Substantia nigra (tissue), 51 donors: ENCODE measurements at places on chromosomes 6 and 20.

- no peak for DNase-seq
Observed at GRCh38 chr6:143064271-143064670, 3.6 kb downstream of the AIG1 start.

- no peak for DNase-seq
Observed at GRCh38 chr6:88709819-88710246, 253.6 kb downstream of the RNGTT start.

- no peak for DNase-seq
Observed at GRCh38 chr20:2578475-2579192, 42.3 kb downstream of the TMC2 start.

DNA sequence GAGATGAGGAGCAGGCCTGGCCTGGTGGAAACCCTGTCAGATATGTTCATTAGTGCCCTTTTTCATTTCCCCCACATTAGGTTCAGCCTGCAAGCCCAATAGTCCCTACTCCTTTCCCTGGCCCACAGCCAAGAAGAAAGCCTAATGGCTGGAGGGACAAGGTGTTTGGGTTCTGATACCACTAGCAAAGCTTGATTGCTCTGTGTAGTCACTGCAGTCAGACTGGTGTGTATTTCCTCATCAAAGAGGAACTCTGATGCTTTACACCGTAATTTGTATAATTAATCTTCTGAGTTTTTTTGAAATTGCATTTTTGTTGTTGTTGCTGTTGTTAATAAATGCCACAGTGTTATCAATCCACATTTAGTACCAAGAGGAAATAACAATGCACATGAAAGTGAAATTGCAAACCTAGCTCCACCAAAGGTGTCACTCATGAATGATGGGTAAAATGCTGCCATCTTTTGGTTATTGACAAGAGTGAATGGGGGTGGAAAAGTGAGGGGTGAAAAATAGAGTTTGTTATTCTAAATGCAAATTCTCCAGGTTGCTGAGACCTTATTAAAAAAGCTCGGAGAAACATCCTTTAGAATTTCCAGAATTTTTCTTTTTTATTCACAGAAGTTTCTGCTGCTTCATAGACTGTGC, 320.2 kb upstream of the POU3F2 start:
- DNase-seq = no peak

DNA sequence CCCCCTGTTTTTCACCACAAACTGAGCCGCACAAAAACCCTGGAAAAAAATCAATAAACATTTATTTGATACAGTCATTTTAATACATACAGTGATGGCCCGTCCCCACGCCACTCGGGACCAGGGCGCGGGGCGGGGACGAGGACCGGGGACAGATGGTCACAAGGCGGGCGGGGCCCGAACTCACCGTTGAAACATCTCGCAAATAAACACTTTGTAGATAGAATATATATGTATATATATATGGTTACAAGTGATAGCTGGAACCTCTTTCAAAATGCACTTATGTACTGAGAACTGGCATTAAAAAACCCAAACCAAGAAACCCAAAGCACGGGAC, 418 bp upstream of the UCKL1 start:
- no peak for DNase-seq

- DNase-seq = no peak
Observed at GRCh38 chr6:101458336-101458735, 64.8 kb downstream of the GRIK2 start.

GRCh38 chr6:45045253-45045601, 282.9 kb upstream of the RUNX2 start:
- DNase-seq = no peak

- peak; percentile 37 for DNase-seq
Observed at GRCh38 chr20:44683263-44684046, 31.7 kb upstream of the CCN5 start.

- DNase-seq = no peak
Observed at GRCh38 chr6:43471399-43471798, 6.0 kb upstream of the TJAP1 start.

- DNase-seq = no peak
Observed at GRCh38 chr6:100491952-100492670, 27.4 kb upstream of the SIM1 start.
